ENCODE measurements at places on chromosomes 16 and 17.
A peak's percentile ranks its signal among the peaks of the same experiment; 100 is the strongest.

DNA sequence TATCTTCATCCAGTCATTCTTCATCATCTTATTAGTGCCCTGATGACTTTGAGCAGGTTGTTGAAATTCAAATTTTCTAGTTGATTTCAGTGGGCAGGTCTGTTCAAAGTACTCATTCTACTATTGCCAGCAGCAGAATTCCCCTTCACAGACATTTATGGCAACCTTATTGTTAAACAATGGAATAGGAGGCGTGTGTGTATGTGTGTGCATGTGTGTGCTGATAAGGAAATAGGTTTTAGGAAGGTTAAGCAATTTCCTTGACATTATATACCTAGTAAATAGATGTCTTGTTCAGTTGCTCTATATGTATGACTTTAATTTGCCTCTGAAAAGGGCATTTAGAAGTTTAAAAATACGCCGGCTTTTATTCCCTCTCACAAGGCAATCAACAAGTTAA is 601.4 kb upstream of the CA10 start:
- DNase-seq, result no peak

- DNase-seq, result no peak
Measured at GRCh38 chr17:2059547-2060384, 4.9 kb downstream of the HIC1 start.

GRCh38 chr17:36650096-36650775 is 48.9 kb downstream of the MRM1 start:
- no peak for DNase-seq

GRCh38 chr16:79610771-79611170 is 10.2 kb upstream of the MAF start:
- DNase-seq, result no peak

DNA sequence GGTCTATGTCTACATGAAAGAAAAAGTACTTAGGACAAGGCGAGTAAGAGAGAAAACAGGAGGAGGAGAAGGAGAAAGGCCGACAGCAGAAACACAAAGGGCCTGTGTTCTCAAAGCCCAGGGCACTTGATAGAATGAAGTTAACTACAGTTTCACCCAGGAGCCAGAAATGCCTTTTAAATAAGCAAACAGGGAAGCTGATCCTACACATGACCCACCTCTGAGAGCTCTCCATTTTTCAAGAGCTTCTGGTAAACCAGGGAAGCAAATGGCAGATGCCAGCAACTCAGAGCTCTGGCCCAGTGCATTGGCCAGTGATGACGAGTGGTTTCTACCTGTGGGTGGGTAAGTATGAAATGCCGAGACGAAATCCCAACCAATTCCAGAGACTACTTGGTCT is 163.4 kb downstream of the ZFHX3 start:
- DNase-seq, result no peak

GRCh38 chr16:67399749-67400704 is 6.7 kb upstream of the TPPP3 start:
- no peak for DNase-seq

GRCh38 chr16:11848842-11849241 is 2.5 kb downstream of the RSL1D1 start:
- no peak for DNase-seq

- no peak for DNase-seq
Measured at GRCh38 chr17:2174468-2175293, 119.8 kb downstream of the HIC1 start.

- no peak for DNase-seq
Measured at GRCh38 chr16:31513126-31513525, 4.9 kb upstream of the RUSF1 start.

- peak; percentile 70 for DNase-seq
Measured at GRCh38 chr16:77951788-77952187, 70.6 kb upstream of the CLEC3A start.

GRCh38 chr17:32518646-32519227 is 31.9 kb downstream of the CDK5R1 start:
- no peak for DNase-seq

DNA sequence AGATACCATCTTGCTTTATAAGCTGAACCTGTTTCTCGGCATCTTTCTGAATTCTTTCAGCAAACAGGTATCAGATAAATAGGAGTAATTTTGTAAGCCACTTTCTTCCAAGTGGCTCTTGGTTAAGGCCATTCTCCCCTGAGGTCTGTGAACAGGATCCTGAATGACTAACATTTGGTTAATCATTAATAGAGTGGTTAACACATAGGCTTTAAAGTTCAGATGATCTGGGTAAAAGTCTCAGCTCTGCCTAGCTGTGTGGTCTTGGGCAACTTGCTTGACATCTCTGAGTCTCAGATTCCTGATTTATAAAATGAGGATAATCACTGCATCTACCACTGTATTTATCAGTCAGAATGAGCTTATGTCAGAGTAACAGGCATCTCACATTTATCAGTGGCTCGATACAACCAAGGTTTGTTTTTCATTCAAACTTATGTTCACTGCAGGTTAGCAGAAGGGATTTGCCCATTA is 44.4 kb upstream of the ANKFN1 start:
- DNase-seq, result no peak
